RPMI8226 (cell line): ENCODE measurements at places on chromosomes 7 and 10.

GRCh38 chr7:91280604-91281003, 16.4 kb downstream of the FZD1 start:
- DNase-seq, result no peak

DNA sequence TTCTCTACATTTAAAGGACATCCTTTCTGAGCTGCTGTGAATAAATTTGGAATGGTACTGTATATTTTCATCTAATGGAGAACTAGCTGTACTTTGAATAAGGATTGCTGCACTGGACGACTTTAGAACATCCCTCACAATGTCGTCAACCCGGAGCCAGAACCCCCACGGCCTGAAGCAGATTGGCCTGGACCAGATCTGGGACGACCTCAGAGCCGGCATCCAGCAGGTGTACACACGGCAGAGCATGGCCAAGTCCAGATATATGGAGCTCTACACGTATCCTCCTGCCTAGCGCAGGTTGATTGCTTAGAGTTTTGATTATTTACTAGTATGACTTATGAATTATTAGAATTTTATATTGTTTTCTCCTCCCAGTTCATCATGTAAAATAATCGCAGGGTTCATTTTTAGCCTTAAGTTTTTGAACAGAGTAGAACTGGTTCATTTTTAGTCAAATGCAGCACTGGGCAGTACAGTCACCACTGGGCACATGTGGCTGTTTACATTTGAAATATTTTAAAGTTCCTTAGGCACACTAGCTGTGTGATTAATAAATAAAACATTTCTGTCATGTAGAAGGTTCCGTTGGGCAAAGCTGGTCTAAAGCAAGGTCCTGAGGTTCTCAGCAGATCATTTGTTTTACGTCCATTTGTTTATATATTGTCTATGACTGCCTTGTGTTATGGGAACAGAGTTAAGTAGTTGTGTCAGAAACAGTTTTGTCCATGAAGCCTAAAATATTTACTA, 31.5 kb downstream of the CUL1 start:
- no peak for DNase-seq

DNA sequence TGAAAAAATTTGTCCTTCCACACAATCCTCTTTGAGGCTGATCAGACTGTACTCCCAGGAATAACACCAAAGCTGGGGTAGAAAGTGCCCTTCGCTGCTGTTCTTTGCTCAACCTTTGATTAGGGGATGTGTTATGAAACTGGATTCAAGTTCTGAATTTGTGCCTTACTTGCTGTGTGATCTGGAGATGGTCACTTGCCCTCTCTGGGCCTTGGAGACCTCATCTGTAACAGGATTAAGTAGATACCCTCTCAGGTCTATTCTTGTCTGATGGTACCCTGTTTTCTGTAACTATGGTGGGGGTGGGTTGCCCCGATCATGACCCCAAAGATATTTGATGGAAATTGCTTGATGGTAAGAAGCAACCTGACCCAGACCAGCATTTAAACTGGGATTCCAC, 368.5 kb downstream of the PLXNA4 start:
- no peak for DNase-seq

- no peak for DNase-seq
Measured at GRCh38 chr10:84156768-84157167, 16.8 kb upstream of the GPR15LG start.

GRCh38 chr10:122267849-122268737, 3.0 kb upstream of the BTBD16 start:
- DNase-seq, result peak; percentile 43

DNA sequence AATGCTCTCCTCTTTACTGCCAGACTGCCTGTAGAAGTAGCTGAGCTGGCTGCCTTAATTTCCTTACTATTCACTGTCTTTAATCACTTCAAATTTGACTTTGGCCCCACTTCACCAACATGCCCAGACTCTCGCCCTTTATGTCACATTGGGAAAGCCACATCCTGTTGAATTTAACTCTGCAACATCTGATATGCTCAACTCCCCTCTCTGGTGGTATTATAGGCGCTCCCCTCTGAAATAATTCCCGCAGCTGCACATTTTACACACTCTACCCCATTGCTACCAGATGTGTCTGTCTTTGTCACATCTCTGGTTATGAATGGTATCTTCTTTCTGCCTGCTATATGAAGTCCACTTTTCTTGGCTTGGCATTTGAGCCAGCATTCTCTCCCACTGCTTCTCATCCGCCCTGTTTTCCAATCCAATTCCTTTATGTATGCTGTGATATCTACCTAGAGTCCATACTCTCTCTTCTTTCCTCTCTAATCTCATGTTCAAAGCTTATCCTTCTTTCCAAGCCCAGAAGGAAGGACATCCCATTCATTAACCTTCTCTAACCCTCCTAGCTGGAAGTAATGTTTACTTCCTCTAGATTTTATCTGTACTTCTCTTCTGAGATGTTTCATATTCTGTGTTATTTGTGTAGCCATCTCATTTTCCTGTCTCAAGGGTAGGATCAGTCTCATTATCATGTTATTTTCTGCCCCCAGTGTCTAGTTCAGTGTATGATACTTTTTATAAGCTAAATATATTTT, 134.5 kb downstream of the ST7 start:
- no peak for DNase-seq

- DNase-seq, result peak; percentile 33
Measured at GRCh38 chr7:49635800-49636199, 137.6 kb upstream of the VWC2 start.
